ENCODE measurements at places on chromosomes 2 and 18.

GRCh38 chr18:63303547-63303946 lies 16.0 kb downstream of the BCL2 start:
- DNase-seq = no peak

DNA sequence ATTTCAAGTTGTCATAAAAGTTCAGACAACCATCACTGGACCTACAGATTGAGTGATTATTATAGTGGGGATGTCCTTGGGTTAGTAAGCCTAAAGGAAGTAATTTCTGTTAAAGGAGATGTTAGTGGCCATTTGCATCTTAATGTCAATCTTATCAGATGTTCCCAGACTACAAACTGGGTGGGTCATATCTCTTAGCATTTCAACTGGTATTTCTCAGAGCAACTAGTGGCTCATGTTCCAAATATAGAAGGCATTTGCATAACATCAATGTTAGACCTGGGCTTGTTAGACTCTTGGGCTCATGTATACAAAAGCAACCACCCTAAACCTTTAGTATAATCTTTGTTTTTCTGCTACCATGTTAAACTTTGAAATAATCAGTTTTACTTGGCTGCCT lies 17.9 kb downstream of the PLEKHA3 start:
- no peak for DNase-seq

DNA sequence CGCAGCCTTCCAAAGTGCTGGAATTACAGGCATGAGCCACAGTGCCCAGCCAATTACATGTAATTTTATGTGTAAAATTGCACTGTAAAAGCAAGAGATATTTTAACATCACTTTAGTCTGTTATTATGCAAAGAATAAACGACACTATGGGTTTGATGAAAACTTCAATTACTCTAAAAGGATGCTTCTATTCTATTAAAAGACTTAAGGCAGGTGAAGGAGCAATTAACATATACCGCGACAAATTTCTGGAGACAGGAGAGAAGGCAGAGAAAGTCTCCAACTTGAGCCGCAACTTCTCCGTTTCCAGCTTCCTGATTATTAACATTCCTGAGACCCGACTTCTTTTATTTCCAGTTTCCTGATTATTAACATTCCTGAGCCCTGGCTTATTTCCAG lies 53.7 kb downstream of the FAM210A start:
- no peak for DNase-seq

- DNase-seq = no peak
These were observed 95.3 kb upstream of the CAVIN2 start for GRCh38 chr2:191942090-191942738.

DNA sequence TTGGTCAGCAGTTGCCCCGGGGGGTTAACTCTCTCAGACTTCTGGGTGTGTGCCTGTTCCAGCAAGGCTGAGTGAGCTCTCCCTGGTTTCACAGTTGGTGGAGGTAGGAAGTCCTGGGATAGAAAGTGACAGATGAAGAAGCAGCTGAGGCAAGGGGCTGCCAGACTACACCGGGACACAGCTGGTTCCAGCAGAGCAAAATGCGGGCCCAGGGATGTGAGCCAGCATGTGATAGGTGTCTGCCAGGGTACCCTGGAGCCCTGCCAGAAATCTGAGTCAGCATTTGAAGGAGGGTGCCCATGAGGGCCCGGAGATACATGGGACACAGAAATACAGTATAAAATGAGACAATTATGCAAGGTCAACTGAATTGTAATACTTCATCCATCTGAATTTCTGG lies 79.3 kb upstream of the LGALSL start:
- no peak for DNase-seq

DNA sequence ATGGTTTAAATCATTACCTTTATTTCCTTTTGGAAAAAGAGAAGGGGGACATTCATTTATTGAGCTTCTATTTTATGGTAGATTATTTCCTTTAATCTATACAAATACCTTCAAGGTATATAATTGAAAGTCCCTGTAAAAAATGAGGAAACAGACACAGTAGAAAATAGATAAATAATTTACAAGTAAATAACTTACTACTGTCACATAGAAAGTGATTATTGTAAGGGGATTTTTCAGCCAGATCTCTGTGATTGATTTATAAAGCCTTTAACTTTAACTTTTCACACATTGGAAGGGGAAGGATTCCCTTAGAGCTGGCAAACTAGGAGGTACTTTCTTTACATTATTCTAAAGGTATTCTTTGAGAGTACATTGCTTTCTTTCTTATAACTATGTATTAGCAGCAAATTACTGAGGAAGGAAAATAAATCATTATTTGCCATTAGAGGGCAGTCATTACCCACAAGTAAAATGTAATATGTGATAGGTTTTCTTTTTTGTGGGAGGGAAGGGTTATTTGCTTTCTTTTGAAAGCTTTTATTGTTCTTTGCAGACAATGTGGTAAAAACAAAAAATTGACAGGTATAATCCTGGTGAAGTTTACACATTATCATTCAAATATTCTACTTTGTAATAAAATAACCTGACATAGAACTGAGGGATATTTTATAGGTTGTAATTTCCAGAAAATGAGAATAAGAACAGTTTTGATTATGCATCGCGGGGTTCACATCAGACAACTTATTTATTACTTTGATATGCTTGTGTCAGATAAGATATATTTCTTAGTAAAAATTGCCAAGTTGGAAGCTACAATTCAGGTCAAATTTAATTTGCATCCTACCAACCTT lies 24.8 kb upstream of the RPE start:
- DNase-seq = no peak

- DNase-seq = no peak
These were observed 160.8 kb upstream of the CAVIN2 start for GRCh38 chr2:192007581-192008228.

GRCh38 chr2:126720638-126721037 lies 64.7 kb downstream of the GYPC start:
- no peak for DNase-seq

DNA sequence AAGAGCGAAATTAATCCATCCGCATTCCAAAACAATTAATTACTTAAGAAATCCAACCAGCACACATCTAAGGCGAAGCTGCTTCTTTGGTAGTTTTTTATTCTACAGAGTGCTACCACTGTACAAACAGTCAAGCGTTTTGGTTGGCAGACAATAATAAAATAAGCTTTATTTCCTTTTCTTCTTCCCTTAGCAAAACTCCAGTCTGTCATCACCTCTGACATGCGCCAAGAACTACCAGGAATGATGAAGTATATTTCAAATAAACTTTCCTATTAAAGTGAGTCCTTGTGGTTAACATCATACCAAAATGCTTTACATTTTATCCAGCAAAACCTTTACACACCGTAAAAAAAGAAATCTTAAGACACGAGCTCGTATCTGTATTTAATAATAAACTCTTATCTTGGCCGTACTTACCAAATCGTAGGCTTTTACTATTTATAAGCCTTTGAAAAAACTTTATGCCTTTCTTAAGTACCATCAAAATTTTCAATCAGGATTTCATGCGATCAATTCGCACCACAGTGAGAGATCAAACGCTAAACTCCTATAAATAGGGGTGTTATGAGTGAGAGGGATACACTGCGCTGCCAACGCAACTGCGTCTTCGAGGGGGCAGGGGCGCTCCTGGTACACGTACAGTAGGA lies 1.3 kb downstream of the ATL2 start:
- no peak for DNase-seq

DNA sequence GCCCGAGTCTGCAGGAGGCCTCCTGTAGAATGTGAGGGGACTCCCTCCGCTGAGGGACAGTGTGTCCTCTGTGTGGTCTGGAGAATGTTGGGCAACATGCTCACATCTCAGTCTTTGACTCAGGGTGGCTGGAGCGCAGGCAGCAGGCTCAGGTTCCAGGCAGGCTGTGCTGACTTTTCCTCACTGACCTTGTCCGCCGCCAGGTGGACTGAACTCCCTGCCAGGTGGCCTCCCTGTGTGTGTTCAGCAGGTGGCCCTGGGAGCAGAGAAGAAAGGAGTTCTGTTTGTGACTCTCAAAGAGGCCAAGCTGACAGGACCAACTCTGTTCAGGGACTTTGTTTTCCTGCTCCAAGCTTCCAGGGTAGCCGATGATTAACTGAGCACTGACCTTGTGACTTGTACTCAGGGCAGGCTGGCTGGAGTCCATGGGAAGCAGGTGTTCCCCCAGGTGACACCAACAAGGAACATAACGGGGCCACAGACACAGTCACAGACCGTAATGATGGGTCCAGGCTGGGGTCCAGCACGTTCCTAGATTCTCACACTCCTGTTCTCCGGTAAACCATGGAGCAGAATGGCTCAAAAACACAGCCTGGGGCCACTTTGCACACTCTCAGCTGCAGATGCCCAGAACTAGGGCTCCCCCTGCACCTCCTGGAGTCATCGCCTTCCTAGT lies 439.8 kb downstream of the RNF144A start:
- DNase-seq = no peak

DNA sequence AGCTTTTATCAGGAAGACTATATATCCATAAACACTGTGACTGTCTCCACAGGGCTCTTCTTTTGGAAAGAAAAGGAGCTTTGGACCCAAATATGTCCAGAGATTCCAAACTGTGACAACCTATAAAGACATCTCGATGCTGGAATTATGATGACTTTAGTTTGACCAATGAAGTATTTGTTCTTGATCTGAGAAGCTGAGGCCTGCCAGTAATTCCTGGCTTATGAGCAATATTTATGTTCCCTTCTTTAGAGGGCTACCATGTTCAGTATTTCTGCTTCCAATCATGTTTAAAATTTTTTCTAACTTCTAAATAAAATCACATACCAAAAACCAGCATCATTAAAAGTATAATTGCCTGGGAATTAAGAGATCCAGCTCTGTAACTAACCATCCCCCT lies 41.1 kb downstream of the FEZ2 start:
- DNase-seq = no peak

DNA sequence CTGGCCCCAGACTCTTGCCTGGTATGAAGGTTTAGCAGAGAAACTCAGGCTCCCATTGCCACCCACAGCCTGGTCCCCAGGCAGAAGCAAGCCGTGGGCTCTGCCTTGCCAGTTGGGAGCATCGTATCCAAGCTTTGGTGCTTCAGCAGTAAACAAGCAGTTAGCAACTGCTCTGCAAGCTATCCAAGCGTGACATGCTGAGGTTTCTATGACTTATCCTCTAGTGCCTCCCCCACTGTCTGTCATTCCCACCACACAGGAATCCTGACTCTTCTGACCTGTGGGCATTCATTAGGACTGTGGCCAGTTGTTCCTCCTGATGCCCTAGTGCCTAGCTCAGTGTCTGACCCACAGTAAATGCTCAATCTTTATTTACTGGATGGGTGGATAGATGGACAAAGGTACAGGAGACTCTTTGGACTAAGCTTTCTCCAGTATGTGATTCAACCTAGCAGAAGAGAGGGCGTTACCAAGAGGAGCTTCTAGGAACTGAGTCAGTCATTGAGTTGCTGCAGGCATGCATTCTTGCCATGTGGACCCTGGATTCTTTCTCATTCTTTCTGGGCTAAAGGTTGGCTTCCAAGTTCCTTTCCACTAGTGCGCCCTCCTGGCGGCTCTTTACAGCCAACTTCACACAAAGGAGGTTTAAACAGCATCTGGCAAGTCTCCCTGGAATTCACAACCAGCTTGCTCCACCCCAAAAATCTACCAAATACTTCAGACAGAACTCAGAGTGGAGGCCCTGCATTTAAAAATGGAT lies 40.6 kb upstream of the MRPL19 start:
- DNase-seq = no peak

GRCh38 chr18:75206452-75207309 lies 2.3 kb downstream of the PTGR3 start:
- DNase-seq = no peak

DNA sequence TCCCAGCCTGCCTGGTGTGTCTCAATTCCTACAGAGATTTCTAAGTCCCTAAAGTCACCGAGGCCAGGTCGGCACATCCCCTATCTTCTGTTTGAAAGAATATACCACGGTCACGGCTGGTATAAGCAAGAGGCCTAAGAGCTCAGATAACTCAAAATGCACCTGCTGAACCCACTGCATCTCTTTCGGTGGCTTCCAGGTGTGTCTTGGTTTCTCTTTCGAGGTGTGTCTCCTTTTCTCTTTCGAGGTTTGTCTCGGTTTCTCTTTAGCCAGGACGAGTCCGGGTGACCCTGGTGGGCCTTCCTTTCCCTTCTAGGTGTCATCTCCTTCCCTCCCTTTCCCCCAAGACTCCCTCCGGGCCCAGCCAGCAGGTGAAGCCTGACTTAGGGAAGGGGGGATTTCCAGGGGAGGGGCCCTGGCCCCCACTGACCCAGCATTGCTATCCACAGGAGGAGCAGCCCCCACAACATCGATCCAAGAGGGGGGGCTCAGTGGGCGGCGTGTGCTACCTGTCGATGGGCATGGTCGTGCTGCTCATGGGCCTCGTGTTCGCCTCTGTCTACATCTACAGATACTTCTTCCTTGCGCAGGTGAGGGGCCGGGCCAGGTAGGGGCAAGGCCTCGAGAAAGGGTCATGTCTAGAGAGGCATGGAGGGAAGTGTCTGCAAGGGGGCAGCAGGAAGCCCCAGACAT lies 8.4 kb downstream of the ITM2C start:
- peak; percentile 82 for DNase-seq

GRCh38 chr18:5948781-5949180 lies 53.5 kb upstream of the TMEM200C start:
- DNase-seq = no peak

DNA sequence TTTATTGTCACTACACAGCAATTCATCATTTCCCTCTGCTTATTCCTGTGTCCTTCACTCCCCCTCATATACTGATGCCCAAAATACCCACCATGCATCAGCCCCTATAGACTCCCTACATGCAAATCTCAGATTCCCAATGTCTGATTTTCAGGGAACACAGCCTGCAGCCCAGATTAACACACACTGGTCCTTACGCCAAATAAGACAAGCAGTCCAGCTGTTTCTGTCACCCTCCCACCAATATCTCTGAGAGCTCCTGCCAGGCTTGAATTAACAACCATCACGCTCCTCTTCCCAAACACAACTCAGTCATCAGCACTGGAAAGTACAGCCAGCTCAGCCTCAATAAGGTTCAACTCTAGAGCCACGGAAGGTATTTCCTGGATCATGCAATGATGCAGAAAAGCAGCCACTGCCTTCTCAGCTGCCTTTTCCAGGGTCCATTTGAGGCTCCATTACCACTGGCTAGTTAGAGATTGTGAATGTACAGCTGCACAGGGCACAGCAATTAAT lies 39.0 kb upstream of the SLC35F5 start:
- DNase-seq = no peak

GRCh38 chr2:7119132-7119835 lies 202.1 kb downstream of the RNF144A start:
- DNase-seq = no peak
